ENCODE measurements at places on chromosomes 5 and 9.

- no peaks in the 10 kb centered on the region for H3K4me1 ChIP-seq
- no peak for DNase-seq
- H3K27me3 ChIP-seq: peaks cover 19% of the 10 kb centered on the region
These were observed 158.5 kb upstream of the CLINT1 start for GRCh38 chr5:158017469-158017868.

DNA sequence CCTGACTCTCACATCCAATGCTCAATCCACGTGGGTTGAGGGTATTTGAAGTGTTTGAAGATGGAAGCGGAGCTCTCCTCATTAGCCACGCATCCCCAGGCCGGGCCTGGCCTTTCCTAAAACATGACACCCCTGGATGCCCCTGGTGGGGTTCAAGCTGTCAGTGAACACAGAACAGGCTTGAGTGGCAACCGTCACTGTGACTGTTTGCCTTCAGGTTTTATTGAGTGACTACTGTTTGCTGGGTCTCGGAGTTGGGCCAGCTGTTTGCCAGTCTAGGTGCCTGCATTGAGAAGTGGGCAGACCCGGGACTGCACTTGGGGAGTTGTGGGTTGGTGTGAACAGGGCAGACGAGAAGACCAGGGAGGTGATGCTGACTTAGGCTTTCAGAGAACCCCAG lies 7.8 kb upstream of the OLFM1 start:
- DNase-seq: no peak
- H3K4me3 ChIP-seq: no peak overlapping the region
- H3K36me3 ChIP-seq: no peaks in the 10 kb centered on the region

DNA sequence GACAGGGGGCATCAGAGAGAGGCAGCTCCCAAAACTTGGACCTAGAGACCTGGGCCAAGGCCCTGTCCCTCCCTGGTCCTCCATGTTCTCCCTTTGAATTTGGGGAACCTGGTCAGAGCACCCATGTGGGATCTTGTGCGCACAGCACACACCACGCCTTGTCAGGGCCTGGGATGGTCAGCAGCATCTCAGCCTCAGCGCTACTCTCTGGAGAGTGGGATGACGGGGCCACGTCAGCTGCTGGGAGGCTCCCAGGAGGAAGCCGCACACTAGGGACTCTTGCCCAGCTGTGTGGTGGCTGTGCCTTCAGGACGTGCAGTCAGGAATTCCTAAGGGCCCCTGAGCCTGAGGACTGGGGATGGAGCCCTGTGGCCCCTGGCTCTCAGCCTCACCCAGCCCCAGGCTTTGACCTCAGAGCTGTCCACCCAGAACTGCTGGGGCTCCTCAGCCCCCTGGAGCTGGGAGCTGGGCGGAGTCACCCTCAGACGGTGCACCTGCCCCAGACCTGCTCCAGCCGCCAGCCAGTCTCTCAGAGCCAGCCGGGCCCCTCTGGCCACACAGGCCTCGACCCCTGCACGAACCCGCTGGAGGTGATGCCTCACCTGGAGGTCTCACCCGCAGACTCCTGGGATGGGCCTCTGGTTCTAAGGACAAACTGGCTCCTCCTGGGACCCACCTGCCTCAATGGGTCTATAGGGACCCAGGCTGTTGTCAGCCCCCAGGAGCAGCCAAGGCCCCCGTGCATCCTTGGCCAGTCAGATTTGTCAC lies 38.3 kb upstream of the EGFL7 start:
- H3K27ac ChIP-seq: no peak overlapping the region
- H3K4me1 ChIP-seq: no peaks in the 10 kb centered on the region
- peaks cover 43% of the 10 kb centered on the region for H3K27me3 ChIP-seq
- H3K36me3 ChIP-seq: no peaks in the 10 kb centered on the region
- DNase-seq: no peak
- H3K4me3 ChIP-seq: no peak overlapping the region

DNA sequence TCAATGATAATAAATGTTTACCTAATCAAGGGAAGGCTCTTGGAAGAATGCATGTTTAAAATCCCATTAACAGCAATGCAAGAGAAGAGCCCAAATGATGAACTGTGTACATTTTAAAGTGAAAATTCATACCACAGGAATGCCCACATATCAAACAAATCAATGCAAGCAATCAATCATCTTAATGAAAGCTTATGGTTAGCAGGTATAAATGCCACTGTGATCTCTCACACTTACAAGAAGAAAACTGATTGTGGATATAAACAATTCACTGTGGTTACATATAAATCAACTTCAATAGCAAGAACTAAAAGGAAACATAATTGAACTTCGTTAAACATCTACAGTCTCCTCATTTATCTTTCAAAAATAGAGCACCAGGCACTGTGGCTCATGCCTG lies 161.0 kb upstream of the RORB start:
- DNase-seq: no peak
- no peaks in the 10 kb centered on the region for H3K27me3 ChIP-seq
- peaks cover 11% of the 10 kb centered on the region for H3K4me1 ChIP-seq
- H3K36me3 ChIP-seq: no peaks in the 10 kb centered on the region
- H3K27ac ChIP-seq: no peak overlapping the region
- no peak overlapping the region for H3K4me3 ChIP-seq

GRCh38 chr9:26527931-26528330 lies 364.7 kb downstream of the CAAP1 start:
- no peak for DNase-seq
- no peaks in the 10 kb centered on the region for H3K36me3 ChIP-seq
- H3K27ac ChIP-seq: no peak overlapping the region

DNA sequence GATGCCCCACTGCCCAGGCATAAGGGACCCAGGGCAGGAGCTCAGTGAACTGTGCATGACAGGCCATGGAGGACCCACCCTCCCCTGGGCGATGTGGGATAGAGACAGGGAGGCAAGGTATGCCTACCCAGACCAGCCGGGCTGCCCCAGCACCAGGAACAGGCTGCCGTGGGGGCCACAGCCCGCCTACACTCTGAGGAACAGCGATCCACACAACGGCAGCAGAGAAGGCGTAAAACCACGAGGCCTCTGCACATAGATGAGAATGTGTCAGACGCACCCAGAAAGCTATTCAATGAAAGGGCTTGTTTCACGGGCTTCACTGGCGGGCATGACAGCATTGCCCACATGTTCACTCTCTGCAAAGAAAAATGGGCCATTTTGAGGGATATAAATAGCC lies 49.5 kb downstream of the SEMA4D start:
- no peak for DNase-seq
- no peak overlapping the region for H3K4me3 ChIP-seq
- H3K36me3 ChIP-seq: peaks cover 71% of the 10 kb centered on the region
- peak overlapping the region; percentile 77 for H3K27ac ChIP-seq
- peaks cover 89% of the 10 kb centered on the region for H3K4me1 ChIP-seq

GRCh38 chr9:89352451-89352850 lies 34.2 kb downstream of the SECISBP2 start:
- H3K4me1 ChIP-seq: peaks cover 19% of the 10 kb centered on the region
- no peak for DNase-seq
- H3K36me3 ChIP-seq: peaks cover 77% of the 10 kb centered on the region
- no peak overlapping the region for H3K4me3 ChIP-seq

DNA sequence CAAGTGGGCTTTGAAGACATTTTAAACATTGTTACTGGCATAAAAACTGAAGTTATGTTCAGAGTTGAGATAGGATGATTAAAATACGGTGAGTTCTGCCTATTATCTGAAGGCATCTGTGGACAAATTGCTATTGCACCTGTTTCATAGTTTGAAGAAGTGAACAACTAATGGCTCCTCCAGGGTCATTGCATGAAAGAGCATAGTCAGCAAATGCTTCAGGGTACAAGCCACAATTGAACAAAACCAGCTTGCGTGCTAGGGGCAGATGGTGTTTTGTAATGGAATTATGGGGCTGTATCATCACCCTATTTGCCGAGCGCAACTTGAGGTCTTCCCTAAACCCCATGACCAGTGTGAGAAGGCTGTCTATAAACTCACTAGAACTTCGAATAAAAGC lies 369.1 kb downstream of the MTRR start:
- H3K36me3 ChIP-seq: no peaks in the 10 kb centered on the region
- H3K27ac ChIP-seq: no peak overlapping the region
- H3K4me1 ChIP-seq: no peaks in the 10 kb centered on the region
- DNase-seq: no peak

- H3K27ac ChIP-seq: no peak overlapping the region
- no peak overlapping the region for H3K4me3 ChIP-seq
- H3K36me3 ChIP-seq: no peaks in the 10 kb centered on the region
- peaks cover 16% of the 10 kb centered on the region for H3K4me1 ChIP-seq
- DNase-seq: no peak
- peaks cover 28% of the 10 kb centered on the region for H3K27me3 ChIP-seq
These were observed 483.6 kb downstream of the GADD45G start for GRCh38 chr9:90088434-90088833.

GRCh38 chr5:1418238-1418920 lies 26.9 kb downstream of the SLC6A3 start:
- no peak overlapping the region for H3K4me3 ChIP-seq
- H3K27me3 ChIP-seq: no peaks in the 10 kb centered on the region
- no peak for DNase-seq
- no peaks in the 10 kb centered on the region for H3K4me1 ChIP-seq
- no peaks in the 10 kb centered on the region for H3K36me3 ChIP-seq
- H3K27ac ChIP-seq: no peak overlapping the region
